ENCODE measurements at places on chromosomes 13 and 19.

GRCh38 chr13:103101901-103102300 is 35.7 kb upstream of the SLC10A2 start:
- DNase-seq: no peak

DNA sequence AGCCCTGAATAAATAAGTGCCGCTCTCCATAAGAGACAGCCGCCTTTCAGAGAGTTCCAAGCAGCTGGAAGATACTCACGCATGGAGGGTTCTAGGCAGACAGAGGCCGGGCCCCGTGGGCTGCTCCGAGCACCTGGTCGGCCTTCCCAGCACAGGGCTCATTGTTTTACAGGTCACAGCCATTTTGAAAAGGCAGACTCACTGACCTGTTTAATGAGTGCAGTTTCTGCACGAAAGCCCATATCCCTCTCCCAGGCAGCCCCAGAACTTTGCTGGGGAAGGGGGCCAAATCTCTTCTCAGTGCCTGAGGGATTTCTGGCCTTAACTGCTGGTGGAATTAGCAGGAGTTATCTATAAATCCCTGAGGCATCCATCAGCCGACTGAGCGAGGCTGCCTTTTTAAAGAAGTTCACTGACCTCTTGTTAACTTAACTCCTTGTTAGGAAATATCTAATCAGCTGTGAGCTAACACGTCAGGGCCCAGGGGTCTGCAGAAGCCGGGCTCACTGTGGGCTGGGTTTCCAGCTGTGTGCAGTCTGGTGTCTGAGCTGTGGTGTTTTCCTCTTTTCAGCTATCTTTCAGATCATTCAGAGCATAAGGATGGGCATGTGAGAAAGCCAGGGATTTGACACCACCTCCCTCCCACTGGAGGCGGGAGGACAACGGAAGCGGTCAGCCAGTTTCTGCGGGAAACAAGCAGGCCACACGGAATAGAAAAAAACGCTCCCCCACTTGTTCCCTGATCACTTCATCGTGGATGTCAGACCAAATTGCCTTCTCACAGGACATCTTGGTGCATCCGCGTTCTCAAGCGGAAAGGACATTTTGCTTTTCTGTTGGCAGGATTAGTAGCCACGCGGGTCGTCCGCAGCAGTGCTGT is 23.3 kb downstream of the SERP2 start:
- DNase-seq: no peak

- peak; percentile 84 for DNase-seq
Measured at GRCh38 chr19:30666301-30666803, 294.2 kb downstream of the ZNF536 start.

- DNase-seq: no peak
Measured at GRCh38 chr13:37040789-37041188, 18.7 kb downstream of the SUPT20H start.

DNA sequence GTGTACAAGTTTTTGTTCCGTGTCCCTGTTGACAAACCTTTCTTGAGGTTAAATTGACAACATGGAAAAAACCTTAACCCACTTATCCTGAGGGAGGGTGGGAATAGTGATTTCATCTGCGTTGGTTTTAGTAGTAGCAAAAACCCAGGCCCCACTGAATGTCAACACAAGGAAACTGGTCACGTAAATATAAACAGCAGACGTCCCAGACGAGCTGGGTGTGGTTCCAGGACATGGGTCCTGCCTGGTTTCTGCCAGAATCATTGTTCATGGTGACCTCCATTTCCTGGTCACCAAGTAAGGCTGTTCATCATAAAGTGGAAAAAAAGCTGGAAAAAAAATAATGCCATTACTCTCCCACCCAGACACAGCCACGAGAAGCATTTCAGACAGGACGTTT is 16.9 kb upstream of the F2RL3 start:
- DNase-seq: no peak

DNA sequence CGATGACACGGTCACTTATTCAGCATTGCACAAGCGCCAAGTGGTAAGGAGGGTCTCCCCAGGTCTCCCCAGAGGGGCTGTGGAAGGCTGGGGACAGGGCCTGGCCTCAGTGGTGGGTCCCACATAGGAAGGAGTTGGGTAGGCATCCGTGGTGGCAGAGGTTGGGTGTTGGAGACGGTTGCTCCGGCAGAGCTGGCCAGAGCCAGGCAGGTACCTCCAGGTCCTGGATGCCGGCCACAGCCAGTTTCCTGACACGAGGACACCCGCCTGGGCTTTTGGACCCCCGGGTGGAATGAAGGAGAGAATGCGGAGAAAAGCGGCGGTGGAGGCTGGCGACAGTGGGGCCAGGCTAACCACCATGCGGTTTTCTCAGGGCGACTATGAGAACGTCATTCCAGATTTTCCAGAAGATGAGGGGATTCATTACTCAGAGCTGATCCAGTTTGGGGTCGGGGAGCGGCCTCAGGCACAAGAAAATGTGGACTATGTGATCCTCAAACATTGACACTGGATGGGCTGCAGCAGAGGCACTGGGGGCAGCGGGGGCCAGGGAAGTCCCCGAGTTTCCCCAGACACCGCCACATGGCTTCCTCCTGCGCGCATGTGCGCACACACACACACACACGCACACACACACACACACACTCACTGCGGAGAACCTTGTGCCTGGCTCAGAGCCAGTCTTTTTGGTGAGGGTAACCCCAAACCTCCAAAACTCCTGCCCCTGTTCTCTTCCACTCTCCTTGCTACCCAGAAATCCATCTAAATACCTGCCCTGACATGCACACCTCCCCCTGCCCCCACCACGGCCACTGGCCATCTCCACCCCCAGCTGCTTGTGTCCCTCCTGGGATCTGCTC is 1.3 kb upstream of the FFAR1 start:
- DNase-seq: no peak

GRCh38 chr19:19388568-19389555 is 16.6 kb upstream of the GATAD2A start:
- DNase-seq: no peak

GRCh38 chr13:25844559-25845434 is 207.0 kb downstream of the SHISA2 start:
- no peak for DNase-seq

GRCh38 chr13:29975283-29975682 is 124.9 kb upstream of the UBL3 start:
- DNase-seq: no peak

GRCh38 chr13:49271264-49271663 is 23.5 kb downstream of the CDADC1 start:
- DNase-seq: no peak

DNA sequence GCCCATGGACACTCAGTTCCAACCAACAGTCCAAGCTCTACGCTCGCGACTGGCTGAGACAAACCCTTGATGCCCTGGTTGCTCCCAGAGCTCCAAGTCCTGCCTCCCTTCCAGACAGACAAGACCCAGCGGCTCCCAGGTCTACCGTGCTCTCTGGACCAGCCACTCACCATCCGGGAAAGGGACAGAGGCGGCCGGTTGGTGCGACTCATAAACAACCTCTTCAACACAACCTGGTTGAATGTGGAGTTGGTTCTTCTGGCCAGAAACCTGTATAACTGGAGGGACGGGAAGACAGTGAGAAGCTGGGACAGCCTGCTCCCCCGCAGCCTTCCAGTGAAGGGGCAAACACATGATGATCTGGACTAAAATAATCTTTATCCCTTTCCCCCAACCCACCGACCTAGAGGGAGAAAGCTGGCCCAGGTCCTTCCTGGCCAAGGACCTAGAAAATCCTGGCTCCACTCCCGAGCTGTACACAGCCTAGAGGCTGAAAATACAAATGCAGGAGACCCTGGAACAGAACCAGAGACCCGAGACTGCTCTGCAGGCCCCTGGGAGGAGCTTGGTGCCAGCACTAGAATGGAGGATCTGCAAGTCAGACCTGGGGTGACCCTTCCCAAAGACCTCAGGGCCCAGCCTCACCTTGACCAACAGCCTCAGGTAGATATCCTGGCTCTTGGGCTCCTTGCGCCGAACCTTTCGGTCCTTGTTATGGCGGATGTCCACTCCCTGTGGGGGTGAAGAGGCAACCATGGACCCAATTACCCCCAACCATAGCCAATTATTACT is 1.6 kb downstream of the RPL18 start:
- no peak for DNase-seq

GRCh38 chr19:8500158-8500557 is 2.3 kb downstream of the PRAM1 start:
- DNase-seq: no peak

- DNase-seq: no peak
Measured at GRCh38 chr19:18858906-18859646, 27.3 kb downstream of the UPF1 start.

DNA sequence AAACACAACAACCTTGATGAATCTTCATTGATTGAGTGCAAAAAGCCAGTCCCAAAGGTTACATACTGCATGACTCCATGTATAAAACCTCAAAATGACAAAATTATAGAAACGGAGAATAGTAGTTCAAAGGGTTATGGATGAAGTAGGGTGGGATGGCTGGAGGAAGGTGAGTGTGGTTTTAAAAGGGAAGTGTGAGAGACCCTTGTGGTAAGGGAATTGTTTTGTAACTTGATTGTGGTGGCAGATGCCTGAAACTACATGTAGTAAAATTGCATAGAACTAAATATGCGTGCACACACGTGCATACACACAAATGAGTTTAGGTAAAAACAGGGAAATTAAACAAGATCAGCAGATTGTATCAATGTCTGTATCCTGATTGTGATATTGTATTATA is 340.7 kb downstream of the MTUS2 start:
- no peak for DNase-seq

GRCh38 chr13:98253526-98253925 is 76.5 kb upstream of the RNF113B start:
- DNase-seq: no peak

DNA sequence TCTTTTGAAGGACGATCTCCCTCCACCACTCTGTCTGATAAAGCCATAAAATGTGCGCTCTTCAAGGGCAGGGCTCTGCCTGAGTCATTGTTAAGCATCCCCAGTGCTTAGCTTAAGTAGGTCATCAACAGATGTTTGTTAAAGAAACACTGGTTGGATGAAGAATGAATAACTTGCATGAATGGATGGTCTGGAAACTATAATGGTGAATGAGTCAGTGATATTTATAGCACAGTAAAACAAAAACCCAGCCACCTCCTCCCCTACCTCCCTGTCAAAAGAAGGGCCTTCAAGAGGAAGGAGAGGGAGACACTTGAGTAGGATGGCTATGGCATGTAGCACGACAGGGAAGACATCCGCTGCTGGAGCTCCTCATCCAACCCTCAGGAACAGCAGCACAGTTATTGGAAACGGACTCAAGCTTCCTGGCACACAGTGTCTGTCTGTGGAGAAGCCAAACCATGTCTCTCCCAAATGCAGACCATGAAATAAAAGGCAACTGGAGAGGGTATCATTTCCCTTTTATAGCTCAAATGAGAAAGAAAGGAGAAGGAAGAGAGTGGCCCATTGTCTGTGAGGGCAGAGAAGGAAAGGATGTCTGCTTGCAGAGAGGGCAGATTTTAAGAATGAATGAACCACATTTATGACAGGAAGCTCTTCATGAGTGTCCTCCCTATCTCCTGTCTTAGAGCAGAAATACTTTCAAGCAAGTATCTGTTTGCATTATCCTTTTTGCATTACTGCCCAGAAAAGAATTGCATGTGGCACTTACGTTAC is 183.5 kb upstream of the UBL3 start:
- DNase-seq: no peak

GRCh38 chr19:14433554-14434501 is 722 bp downstream of the PKN1 start:
- peak; percentile 35 for DNase-seq

DNA sequence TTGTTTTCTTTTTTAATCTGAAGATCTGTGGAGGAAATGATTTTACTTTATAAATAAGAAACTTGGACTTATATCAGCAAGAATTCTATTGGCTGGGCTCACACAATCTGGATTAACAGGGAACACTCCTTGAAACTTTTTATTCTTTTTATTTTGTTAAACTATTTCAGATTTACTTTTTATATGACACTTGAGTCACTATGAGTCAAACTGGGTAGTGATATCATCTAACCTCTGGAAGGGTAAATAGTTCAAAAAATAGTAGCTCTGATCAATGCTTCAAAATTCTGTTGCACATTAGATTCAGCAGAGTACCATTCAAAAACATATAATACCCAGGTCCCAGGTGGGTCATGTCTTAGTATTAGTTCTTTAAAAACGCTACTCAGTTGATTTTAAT is 55.1 kb upstream of the NBEA start:
- no peak for DNase-seq

DNA sequence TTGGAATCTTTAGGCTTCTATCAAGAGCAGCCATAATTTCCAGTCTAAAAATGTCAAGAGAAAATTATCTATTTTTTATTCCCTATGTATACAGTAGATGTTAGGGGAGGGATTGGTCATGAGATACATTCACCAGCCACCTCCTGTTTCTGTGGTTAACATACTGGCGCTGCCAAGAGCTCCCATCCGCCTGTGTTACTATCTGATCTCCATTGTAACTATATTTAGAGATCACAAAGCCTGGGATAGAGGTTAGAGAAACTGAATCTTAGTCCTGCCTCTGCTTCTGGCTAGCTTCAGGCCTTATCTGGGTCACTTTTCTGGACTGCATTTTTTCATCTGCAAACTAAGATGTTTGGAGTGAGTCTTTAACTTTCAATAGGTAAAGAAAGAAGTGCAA is 46.3 kb downstream of the POLR1D start:
- DNase-seq: no peak

DNA sequence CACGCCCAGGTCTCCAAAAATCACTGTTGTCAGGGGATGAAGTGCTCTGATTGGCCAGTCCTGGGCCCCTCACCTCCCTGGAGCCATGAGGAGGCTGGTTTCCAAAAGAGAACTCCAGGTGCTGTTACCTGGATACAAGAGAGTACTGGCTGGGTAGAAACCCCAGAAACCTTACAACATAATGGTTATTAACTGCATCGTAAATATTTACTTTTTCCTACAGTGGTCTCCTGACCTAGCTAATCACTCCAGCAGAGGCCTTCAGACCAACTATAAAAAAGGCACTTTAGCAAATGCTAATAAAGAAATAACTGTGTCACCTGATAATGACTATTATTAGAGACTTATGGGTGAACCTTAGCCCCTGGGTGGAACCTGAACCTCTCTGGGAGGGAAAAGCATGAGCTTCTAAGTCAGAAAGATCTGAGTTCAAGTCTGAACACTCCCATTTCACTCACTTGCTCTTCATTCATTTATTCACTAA is 1.5 kb upstream of the IGSF23 start:
- no peak for DNase-seq

DNA sequence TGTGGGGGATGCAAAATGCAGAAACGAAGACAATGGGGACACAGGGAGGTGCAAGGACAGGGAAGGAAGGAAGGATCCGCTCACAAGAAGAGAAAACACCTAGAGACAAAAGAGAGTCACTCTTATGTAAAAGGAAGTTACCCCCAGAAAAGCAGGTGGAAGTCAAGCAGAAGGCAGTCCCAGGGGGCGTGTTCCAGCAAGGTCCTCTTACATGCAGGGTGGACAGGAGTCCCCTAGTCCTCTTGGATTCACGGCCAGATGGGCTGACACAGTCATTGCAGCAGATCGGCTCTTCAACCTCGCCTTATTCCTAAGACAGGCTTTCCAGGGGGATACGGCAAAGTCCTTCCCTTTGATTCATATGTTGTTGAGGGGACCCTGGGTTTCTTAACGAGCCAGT is 83.9 kb upstream of the SPATA13 start:
- DNase-seq: no peak

DNA sequence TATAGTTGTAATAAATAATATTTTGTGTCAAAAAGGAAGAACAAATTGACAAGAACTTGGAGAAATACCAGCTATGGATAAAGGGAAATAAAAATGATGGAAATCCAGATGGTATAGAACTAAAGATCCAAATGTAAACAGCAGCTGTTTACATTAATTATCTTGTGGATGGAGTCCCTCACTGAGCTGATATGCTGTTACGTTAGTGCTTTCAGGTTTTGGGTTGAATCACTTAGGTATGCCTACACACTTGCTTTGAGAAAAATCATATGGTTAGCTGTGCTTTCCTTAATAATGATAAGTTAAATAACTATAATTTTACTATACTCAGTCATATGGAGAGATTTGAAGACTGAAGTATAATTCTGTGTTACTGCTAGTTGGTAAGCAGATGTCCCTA is 27.7 kb downstream of the WASF3 start:
- no peak for DNase-seq

Data from WTC11 (cell line).